ENCODE measurements at places on chromosomes 6 and 20. TPM values are rescaled to one million over a fixed set of nuclear protein-coding genes. Genes with fewer than 3 reads are reported as not detected.

Gene TRIM15
- total RNA-seq, result 0.63 TPM

Gene CFAP206
- not detected for total RNA-seq

Gene CPXM1
- 2.9 TPM for total RNA-seq

Gene AIF1
- total RNA-seq, result 26.1 TPM

Gene EEF1A1
- 16,691 TPM for total RNA-seq

Gene GRM1
- not detected for total RNA-seq

Gene CST2
- not detected for total RNA-seq

DNA sequence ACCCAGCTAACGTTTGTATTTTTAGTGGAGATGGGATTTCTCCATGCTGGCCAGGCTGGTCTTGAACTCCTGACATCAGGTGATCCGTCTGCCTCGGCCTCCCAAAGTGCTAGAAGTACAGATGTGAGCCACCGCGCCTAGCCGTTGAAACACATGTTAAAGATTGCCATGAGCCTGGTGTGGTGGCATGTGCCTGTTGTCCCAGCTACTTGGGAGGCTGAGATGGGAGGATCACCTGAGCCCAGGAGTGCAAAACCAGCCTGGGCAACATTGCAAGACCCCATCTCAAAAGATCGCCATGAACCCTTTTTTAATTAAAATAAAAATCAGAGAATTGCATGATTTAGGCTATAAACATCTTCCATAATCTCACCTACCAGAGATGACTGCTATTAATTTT is 2.7 kb downstream of the EFCAB8 start:
- H3K4me3 ChIP-seq, result no peak overlapping the region
- H3K4me1 ChIP-seq, result peaks cover 2% of the 10 kb centered on the region
- no peak overlapping the region for H3K27ac ChIP-seq
- H3K36me3 ChIP-seq, result peaks cover 3% of the 10 kb centered on the region
- no peaks in the 10 kb centered on the region for H3K27me3 ChIP-seq

- H3K27ac ChIP-seq, result no peak overlapping the region
- no peak overlapping the region for H3K4me3 ChIP-seq
- no peak for DNase-seq
- peaks cover 59% of the 10 kb centered on the region for H3K36me3 ChIP-seq
These were observed 165.1 kb downstream of the PREX1 start for GRCh38 chr20:48662711-48663110.

GRCh38 chr20:53195876-53196610 is 223.9 kb downstream of the TSHZ2 start:
- H3K4me1 ChIP-seq, result peaks cover 2% of the 10 kb centered on the region
- DNase-seq, result no peak
- H3K27me3 ChIP-seq, result peaks cover 3% of the 10 kb centered on the region
- no peaks in the 10 kb centered on the region for H3K36me3 ChIP-seq
- no peak overlapping the region for H3K27ac ChIP-seq

GRCh38 chr20:25580711-25581110 is 4.6 kb downstream of the NINL start:
- no peak overlapping the region for H3K4me3 ChIP-seq
- no peak for DNase-seq
- H3K27ac ChIP-seq, result no peak overlapping the region
- H3K27me3 ChIP-seq, result no peaks in the 10 kb centered on the region
- peaks cover 10% of the 10 kb centered on the region for H3K4me1 ChIP-seq

GRCh38 chr6:33088931-33089620 is 13.3 kb downstream of the HLA-DPB1 start:
- no peaks in the 10 kb centered on the region for H3K4me1 ChIP-seq
- no peak overlapping the region for H3K4me3 ChIP-seq
- H3K36me3 ChIP-seq, result no peaks in the 10 kb centered on the region

GRCh38 chr20:33493076-33493766 is 3.3 kb downstream of the CBFA2T2 start:
- H3K4me3 ChIP-seq, result no peak overlapping the region
- no peaks in the 10 kb centered on the region for H3K36me3 ChIP-seq
- H3K4me1 ChIP-seq, result peaks cover 25% of the 10 kb centered on the region

- no peak overlapping the region for H3K27ac ChIP-seq
- no peak for DNase-seq
- peaks cover 31% of the 10 kb centered on the region for H3K4me1 ChIP-seq
- H3K36me3 ChIP-seq, result no peaks in the 10 kb centered on the region
These were observed 14.0 kb downstream of the ARHGAP18 start for GRCh38 chr6:129696028-129696418.

DNA sequence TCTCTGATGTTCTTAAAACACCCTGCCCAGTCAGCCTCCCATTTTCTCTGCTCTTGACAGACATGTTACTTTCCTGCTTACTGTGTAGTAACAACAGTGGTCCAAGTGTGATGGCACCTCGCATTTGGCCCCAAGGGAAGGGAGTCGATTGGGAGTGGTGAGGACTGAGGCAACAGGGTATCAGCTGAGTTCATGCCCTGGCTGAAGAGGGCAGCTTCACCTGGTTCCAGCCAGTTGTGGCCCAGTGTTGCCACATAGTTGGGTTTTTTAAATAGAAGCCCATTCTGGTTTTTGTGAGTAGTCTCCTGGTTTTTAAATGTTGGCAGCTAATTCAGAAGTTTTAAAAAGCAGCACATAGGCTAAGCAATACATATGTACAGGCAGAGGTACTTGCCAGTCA is 37.2 kb downstream of the ARFGEF2 start:
- DNase-seq, result no peak
- H3K4me1 ChIP-seq, result no peaks in the 10 kb centered on the region
- peaks cover 24% of the 10 kb centered on the region for H3K36me3 ChIP-seq
- no peak overlapping the region for H3K27ac ChIP-seq
- no peaks in the 10 kb centered on the region for H3K27me3 ChIP-seq

DNA sequence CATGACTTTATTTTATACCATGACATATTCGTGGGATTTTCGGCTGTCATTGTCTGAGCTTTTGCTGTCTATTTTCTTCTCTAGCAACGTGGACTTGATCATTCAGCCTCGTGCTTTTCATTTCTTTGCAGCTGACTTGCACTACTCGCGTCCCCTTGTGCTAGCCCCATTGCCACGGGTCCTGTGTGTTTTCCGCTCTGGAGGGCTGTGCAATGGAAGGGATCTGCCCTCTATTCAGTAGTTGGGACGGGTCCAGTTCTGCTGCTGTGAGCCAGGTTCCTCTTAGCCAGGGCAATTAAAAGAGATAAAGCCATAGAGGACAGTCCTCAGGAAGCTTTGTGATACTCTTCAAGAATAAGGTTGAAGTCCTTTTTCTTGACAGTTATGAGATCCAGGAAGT is 17.6 kb downstream of the NEDD9 start:
- H3K36me3 ChIP-seq, result peaks cover 48% of the 10 kb centered on the region
- H3K4me3 ChIP-seq, result no peak overlapping the region
- no peak for DNase-seq
- no peaks in the 10 kb centered on the region for H3K27me3 ChIP-seq
- H3K27ac ChIP-seq, result no peak overlapping the region

DNA sequence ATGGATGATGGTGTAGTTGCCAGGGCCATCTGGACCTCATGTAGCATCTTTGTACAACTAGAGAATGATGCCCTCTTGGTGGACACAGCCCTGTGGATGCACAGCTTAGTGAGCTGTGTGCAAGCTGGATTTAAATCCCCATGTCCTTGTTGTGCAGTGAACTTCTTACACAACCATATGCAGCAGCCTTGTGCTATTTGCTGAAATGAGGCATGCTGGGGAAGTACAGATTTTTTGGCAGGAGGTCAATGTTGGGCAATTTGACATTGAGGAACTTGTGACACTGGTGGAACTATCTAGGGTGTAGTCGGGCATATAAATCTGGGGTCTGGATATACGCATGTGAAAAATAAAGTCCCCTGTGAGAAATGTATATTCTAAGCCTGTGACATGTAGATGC is 5.8 kb upstream of the CDC5L start:
- peaks cover 1% of the 10 kb centered on the region for H3K27me3 ChIP-seq
- no peak overlapping the region for H3K4me3 ChIP-seq
- H3K27ac ChIP-seq, result no peak overlapping the region
- no peak for DNase-seq

- H3K36me3 ChIP-seq, result no peaks in the 10 kb centered on the region
- no peak overlapping the region for H3K4me3 ChIP-seq
- no peak overlapping the region for H3K27ac ChIP-seq
- no peak for DNase-seq
- no peaks in the 10 kb centered on the region for H3K27me3 ChIP-seq
- peaks cover 4% of the 10 kb centered on the region for H3K4me1 ChIP-seq
These were observed 12.9 kb upstream of the GCM1 start for GRCh38 chr6:53161481-53162009.

DNA sequence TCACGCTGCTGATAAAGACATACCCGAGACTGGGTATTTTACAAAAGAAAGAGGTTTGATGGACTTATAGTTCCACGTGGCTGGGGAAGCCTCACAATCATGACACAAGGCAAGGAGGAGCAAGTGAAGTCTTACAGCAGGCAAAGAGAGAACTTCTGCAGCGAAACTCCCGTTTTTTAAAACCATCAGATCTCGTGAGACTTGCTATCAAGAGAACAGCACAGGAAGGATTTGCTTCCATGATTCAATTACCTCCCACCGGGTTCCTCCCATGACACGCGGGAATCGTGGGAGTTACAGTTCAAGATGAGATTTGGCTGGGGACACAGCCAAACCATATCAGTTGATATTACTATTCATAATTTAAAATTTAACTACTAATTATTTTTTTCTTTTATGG is 157.3 kb upstream of the ATXN1 start:
- H3K36me3 ChIP-seq, result no peaks in the 10 kb centered on the region
- DNase-seq, result no peak
- H3K4me3 ChIP-seq, result no peak overlapping the region
- peaks cover 10% of the 10 kb centered on the region for H3K27me3 ChIP-seq

DNA sequence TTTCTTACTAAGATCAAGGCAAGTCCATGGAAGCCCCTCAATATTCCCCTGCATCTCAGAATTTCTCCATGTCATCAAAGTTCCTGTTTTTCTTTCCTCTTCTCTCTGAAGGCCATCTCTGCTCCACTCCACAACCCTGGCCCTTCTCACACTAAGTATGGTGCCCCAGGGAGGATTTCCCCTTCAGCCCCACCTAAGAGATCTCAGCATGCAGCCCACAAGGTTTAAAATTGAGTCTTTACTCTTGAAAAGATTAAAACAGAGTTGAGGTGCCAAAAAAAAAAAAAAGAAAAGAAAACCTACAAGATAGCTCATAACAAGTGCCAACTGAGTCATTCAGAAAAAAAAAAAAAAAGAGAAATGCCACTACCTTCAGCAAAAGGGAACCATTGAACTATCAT is 36.5 kb upstream of the TNFAIP3 start:
- peak overlapping the region; percentile 94 for H3K27ac ChIP-seq
- H3K4me3 ChIP-seq, result peak overlapping the region; percentile 53
- peak; percentile 70 for DNase-seq
- peaks cover 59% of the 10 kb centered on the region for H3K4me1 ChIP-seq
- H3K36me3 ChIP-seq, result peaks cover 1% of the 10 kb centered on the region
- no peaks in the 10 kb centered on the region for H3K27me3 ChIP-seq

DNA sequence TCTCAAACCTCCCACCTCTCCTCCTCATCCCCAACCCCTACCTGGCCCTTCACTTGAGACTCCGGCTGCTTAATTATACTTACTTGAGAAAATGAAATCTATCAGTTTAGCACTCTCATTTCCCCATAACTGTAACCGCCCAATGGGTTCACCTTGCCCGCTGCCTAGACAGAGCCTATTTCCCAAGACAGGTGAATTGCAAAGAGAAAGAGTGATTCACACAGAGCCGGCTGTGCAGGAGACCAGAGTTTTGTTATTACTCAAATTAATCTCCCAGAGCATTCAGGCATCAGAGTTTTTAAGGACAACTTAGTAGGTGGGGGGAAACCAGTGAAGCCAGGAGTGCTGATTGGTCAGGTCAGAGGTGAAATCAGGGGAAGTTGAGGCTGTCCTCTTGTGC is 301.4 kb upstream of the CDYL start:
- H3K36me3 ChIP-seq, result peaks cover 6% of the 10 kb centered on the region
- no peak overlapping the region for H3K4me3 ChIP-seq
- no peak for DNase-seq
- no peaks in the 10 kb centered on the region for H3K27me3 ChIP-seq

GRCh38 chr6:24089736-24090135 is 36.3 kb upstream of the NRSN1 start:
- no peak overlapping the region for H3K27ac ChIP-seq
- H3K27me3 ChIP-seq, result no peaks in the 10 kb centered on the region
- DNase-seq, result no peak
- H3K4me3 ChIP-seq, result no peak overlapping the region

DNA sequence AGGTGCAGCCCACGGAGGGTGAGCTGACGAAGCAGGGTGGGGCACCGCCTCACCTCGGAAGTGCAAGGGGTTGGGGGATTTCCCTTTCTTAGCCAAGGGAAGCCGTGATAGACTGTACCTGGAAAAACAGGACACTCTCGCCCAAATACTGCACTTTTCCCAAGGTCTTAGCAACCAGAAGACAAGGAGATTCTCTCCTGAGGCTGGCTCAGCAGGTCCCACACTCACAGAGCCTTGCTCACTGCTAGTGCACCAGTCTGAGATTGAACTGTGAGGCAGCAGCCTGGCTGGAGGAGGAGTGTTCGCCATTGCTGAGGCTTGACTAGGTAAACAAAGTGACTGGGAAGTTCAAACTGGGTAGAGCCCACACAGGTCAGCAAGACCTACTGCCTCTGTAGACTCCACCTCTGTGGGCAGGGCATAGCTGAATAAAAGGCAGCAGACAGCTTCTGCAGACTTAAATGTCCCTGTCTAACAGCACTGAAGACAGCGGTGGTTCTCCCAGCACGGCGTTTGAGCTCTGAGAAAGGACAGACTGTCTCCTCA is 28.0 kb downstream of the SYNE1 start:
- no peaks in the 10 kb centered on the region for H3K36me3 ChIP-seq
- H3K4me1 ChIP-seq, result no peaks in the 10 kb centered on the region
- no peak for DNase-seq
- H3K27me3 ChIP-seq, result no peaks in the 10 kb centered on the region

- no peak overlapping the region for H3K27ac ChIP-seq
- DNase-seq, result no peak
- H3K27me3 ChIP-seq, result no peaks in the 10 kb centered on the region
- H3K4me3 ChIP-seq, result no peak overlapping the region
These were observed 1040.2 kb downstream of the HACE1 start for GRCh38 chr6:103819509-103819908.

DNA sequence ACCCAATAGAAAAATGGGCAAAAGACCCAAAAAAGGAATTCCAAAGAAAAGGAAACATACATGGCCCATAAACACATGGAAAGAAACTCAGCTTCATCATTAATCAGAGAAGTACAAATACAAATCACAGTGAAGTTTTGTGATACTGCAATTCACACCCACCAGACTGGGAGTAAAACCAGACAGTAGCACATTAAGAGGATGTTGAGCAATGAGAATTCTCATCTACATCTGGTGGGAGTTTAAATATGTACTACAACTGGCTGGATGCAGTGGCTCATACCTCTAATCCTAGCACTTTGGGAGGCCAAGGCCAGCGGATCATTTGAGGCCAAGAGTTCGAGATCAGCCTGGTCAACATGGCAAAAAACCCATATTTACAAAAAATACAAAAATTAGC is 125.7 kb upstream of the PHACTR1 start:
- H3K4me1 ChIP-seq, result no peaks in the 10 kb centered on the region
- no peak overlapping the region for H3K27ac ChIP-seq
- H3K27me3 ChIP-seq, result peaks cover 18% of the 10 kb centered on the region
- H3K36me3 ChIP-seq, result no peaks in the 10 kb centered on the region
- DNase-seq, result no peak
- H3K4me3 ChIP-seq, result no peak overlapping the region

GRCh38 chr6:125754566-125754965 is 5.1 kb downstream of the HEY2 start:
- H3K36me3 ChIP-seq, result no peaks in the 10 kb centered on the region
- H3K4me3 ChIP-seq, result no peak overlapping the region
- H3K27ac ChIP-seq, result no peak overlapping the region

All from activated CD4-positive, alpha-beta memory T cell treated with anti-CD3 and anti-CD28 coated beads for 36 hours (primary cell).